Head of caudate nucleus (tissue), 42 donors: ENCODE measurements at places on chromosomes 5 and 9.

GRCh38 chr5:119343766-119344165 lies 12.1 kb upstream of the TNFAIP8 start:
- DNase-seq = no peak

DNA sequence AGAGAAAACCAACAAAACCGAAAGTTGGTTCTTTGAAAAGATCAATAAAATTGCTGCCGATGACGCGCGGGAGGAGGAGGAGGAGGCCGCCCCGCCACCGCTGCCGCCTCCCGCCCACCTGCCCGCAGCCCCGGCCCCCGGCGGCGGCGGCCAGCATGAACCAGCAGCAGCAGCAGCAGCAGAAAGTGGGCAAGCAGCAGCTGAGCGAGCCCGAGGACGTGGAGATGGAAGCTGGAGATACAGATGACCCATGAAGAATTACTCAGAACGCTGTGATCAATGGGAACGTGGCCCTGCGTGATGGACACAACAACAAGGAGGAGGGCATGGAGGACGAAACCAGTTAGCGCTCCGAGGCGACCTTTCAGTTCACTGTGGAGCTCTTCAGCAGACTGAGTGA lies 53.9 kb upstream of the EFNA5 start:
- DNase-seq = no peak

DNA sequence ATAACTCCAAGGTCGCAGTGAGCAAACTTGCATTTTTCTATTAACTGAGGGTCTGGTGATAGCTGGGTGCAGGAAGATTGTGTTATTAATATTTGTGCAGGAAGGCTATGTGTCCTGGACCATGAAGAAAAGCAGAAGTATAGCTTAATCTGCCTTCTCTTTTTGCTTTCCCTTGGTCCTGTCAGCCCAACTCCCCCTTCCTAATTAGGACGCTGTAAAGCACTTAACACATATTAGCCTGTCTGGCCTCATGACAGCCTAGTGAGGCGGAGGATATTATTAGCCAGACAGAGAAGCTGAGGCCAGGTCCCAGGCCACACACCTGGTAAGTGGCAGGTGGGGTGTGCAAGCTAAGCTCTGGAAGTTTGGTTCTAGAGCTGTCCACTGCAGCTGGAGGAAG lies 29.5 kb downstream of the SLC46A2 start:
- DNase-seq = no peak

GRCh38 chr5:58466939-58467338 lies 7.1 kb upstream of the PLK2 start:
- no peak for DNase-seq

GRCh38 chr5:79529110-79529509 lies 15.2 kb upstream of the HOMER1 start:
- DNase-seq = no peak

DNA sequence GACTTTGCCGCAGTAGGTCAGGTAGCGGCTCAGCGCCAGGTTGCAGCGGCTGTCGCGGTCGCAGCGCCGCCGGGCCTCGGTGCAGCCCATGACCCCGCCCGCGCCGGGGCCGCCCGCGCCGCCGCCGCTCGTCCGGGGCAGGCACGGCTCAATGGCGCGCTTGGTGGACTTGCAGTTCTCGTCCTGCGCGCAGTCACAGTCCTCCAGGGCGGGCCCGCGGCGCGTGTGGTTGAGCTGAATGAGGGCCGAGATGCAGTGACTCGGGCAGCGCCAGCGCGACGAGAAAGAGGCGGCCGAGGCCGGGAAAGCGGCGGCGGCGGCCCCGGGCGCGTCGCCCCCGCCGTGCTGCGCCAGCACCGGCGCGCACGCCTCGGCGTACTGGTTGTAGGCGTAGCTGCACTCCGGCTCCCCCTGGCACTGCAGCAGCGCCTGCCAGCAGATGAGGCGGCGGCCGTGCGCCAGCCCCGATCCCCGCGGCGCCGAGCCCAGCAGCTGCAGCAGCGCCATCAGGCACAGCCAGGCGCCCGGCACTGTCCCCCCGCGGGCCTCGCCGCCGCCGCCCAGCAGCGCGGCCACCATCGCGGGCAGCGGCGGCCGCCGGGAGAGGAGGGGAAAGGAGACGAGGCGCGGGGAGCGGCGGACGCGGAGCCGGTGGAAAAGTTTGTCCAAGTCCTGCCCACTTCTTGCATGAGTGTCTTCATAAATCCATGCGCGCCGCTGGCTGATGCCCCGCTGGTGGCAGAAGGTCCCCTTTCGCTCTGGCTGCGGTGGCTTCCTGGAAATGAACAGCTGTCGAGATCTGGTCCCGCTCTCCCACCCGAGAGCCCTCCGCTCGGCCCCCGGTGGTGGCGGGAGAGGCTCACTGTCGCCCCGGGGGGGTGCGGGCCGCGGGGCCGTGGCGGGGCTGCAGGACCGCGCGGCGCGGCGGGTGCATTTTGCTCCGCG lies 833 bp downstream of the GAS1 start:
- peak; percentile 95 for DNase-seq

GRCh38 chr5:127567026-127567768 lies 49.8 kb downstream of the PRRC1 start:
- no peak for DNase-seq

- DNase-seq = no peak
Observed at GRCh38 chr5:64811050-64811640, 42.4 kb downstream of the CWC27 start.

DNA sequence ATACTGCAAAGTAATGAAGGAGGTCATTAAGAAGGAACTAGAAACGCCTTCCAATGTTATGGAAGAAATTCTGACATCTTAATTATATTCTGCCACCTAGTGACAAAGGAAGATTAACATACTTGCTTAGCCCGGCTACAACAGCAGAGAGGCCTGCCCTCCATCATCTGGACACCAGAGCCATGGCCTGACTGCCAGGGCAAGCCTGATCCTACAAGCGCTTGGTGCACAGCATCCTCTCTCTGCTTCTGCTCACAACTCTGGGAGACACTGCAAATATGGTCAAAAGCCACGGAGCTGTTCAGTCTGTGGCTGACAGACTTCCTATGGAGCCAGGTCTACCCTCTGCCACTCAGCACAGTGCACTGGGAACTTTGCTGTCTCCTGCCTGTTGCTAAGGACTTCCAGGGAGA lies 87.3 kb upstream of the SLC44A1 start:
- DNase-seq = peak; percentile 45

GRCh38 chr5:14182761-14183160 lies 39.6 kb downstream of the TRIO start:
- DNase-seq = no peak
